AG20443 (cell line): ENCODE measurements at places on chromosomes 7 and 10.

GRCh38 chr10:103397191-103397825, 882 bp downstream of the PDCD11 start:
- DNase-seq: no peak

GRCh38 chr10:17835688-17836087, 26.5 kb downstream of the MRC1 start:
- DNase-seq: peak; percentile 89

DNA sequence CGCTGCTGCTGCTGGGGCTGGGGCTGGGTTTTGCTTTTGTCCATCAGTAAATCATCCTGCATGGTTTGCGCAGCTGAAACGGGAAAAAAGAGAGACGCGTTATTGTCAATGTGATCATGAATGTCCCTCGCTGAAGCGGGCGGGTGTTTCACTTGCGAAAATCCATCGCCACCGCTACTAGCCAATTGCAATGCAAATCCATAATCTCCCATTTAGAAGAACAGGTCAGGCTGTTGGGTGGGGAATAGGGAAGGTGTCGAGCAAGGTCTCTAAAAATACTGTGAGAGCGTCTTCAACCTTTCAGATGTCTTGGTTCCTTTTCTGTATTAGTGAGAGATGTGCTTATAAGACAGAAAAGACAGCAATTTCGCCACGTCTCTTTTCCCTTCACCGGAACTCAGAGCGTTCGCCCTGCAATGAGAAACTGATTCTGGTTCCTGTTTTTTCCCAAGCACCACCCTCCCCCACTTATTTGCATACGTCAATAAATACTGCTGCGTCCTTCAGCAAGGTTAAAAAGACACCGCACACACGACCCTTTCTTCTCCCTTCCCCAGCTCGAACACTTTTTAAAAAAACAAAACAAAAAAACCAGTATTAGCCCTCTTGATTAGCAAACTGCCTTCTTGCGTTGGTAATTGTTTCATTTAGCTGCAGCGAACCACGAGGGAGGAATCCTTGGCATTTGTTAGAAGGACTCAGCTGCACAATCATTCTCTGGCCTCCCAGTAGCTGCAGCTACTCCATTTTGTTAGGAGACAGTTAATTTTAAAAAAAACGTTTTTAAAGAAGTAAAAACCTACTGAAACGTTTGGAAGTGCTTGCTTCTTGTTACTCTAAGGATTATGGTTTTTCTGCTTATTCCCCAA, 50.4 kb downstream of the CPEB3 start:
- peak; percentile 69 for DNase-seq

DNA sequence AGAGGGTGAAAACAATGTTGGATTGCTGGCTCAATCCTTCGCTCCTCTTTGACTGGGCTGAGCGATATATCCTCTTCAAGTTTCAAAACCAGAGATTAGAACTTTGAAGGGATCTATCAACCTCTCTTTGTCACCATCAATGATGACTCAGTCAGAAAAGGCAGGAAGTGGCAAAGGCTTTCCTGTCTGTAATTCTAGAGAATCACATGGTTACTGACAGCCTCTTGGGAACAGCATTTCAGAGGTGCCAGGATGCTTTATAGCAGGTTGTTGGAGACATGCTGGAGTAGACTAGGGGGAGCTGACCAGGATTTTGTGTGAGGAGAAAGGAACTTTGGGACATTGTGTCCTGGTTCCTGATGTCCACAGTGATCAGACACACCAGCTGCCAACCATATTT, 81.3 kb downstream of the PRKCQ start:
- no peak for DNase-seq

- DNase-seq: no peak
Measured at GRCh38 chr7:111783854-111784253, 221.6 kb upstream of the IMMP2L start.

DNA sequence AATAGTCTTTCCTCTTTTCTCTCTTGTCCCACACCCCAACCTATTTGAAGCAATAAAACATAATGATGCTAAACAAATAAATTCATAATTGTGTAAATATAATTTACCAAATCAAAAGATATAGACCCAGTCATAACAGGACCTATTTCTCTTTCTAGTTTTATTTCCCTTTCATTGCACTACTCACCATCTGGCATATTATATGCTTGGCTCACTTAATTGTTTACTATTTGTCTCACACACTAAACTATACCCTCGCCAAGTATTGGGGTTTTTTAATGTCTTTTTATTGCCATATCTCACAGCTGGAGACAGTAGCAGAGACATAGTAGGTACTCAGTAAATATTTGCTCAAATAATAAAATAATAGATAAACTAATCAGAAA, 597.5 kb upstream of the PCDH15 start:
- DNase-seq: no peak

GRCh38 chr10:31020209-31020608, 11.5 kb downstream of the ZNF438 start:
- DNase-seq: no peak

DNA sequence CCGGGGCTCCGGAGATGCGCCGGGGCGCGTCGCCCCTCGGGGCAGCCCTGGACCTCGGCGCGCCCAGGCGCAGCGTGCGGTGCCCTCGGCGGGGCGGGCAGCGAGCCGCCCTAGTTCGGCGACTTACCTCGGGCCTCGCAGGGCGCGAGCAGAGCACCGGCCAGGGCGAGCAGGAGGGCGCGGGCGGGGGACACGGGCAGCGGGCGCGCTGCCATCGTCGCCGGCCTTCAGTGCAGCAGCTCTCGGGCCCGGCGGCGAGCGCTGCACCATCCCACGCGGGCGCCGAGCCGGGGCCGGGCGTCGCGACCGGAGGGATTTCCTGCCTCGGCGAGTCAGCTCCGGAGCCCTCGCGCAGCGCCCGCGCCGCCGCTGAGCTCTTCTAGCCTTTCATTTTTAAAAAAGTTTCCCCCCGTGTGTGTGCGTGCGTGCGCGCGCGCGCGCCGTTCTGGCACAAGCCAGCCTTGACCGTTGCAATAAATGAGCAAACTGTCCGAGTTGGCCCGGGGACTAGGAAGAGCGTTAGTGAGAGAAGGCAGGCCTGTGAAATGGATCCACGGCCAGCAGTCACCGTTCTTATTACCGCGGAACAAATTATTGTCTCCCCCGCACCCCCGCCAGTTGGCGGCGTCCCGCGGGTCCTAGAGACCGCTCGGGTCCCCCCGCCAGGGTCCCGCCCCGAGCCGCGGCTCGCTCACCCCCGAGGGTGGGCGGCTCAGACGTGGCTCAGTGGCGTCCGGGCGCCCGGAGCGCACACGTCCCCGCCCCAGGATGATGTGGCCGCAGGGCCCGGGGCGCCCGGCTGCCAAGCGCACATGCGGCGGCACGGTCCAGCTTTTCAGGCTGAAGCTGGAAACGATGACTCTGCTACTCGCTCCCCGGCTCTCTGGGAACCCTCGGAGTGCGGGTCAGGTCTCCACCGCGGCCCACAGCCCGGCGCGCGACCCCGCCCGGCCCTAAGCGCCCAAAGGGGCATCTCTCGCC, at the start of gene ADAM12:
ADAM12 (minus strand) TSS at position 547 of the 981 bp plus-strand sequence; CDS start at position 215, 332 bp downstream.
- peak; percentile 78 for DNase-seq

DNA sequence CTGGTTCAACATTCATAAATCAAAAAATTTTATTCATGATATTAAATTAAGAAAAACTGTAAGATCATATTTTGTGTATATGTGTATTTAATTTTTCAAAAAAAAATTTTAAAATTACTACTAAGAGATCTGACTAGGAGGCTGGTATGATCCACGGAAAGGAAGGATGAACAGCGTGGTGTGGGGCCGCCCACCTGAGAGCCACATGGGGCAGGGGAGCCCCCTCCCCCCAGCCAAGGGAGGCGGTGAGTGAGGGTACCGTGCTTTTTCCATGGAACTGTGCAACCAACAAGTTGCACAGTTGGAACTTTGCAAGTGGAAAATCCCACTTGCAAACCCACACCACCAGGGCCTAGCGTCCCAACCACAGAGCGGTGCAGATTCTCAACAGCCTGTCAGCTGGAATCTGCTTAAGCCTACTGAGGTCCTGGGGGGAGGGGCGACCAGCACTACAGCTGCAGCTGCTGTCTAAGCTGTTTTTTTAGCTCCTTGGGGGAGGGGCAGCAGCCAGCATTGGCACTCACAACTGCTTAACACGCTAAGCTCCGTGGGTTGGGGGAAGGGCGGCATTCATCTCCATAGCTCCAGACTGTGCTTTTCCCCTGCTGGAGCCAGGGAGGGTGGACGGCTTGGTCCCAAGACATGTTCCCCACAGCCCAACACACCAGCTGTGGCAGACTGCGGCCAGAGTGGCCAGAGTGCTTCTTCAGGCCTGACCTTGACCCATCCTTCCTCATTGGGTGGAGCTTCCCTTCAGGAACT, 94.2 kb upstream of the IGFBP3 start:
- no peak for DNase-seq

DNA sequence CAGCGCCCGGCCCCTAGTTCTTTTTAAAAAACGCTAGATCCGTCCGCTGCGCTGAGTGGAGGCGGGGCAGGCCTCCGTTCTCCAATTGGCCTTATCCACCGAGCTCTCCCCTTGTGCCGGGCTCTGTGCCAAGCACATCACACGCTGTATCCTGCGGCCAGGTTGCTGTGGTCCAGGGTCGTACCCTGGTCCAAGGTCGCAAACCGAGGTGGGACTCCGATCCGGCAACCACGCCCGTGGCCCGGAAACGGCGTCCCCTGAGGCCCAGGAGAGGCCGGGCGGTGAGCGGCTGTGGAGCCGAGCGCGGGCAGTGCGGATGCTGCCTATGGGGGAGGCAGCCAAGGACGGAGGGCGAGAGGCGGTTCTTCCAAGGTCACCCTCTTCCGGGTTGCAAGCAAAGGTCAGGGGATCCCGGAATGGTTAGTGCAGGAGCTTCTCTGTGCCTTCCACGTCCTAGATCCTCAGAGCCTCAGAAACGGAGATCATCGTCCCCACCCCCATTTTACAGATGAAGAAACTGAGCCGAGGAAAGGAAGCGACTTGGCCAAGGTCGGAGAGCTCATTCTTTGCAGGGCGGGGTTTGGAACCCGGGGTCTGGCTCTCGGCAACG, 72.4 kb upstream of the LRRC4 start:
- peak; percentile 61 for DNase-seq

- no peak for DNase-seq
Measured at GRCh38 chr7:45726883-45727282, 146.0 kb downstream of the CCDC201 start.

GRCh38 chr10:71860243-71861029, 9.4 kb upstream of the PSAP start:
- peak; percentile 96 for DNase-seq

- DNase-seq: peak; percentile 66
Measured at GRCh38 chr7:29988424-29989256, 961 bp downstream of the SCRN1 start.

GRCh38 chr10:62810156-62810902, 5.8 kb downstream of the ADO start:
- no peak for DNase-seq
